ENCODE measurements at places on chromosomes 4 and X.
A peak's percentile ranks its signal among the peaks of the same experiment; 100 is the strongest.

- no peak for DNase-seq
Measured at GRCh38 chrX:72038016-72038415, 93.7 kb downstream of the RTL5 start.

GRCh38 chr4:45883421-45883820, 240.4 kb downstream of the GABRG1 start:
- DNase-seq = no peak

DNA sequence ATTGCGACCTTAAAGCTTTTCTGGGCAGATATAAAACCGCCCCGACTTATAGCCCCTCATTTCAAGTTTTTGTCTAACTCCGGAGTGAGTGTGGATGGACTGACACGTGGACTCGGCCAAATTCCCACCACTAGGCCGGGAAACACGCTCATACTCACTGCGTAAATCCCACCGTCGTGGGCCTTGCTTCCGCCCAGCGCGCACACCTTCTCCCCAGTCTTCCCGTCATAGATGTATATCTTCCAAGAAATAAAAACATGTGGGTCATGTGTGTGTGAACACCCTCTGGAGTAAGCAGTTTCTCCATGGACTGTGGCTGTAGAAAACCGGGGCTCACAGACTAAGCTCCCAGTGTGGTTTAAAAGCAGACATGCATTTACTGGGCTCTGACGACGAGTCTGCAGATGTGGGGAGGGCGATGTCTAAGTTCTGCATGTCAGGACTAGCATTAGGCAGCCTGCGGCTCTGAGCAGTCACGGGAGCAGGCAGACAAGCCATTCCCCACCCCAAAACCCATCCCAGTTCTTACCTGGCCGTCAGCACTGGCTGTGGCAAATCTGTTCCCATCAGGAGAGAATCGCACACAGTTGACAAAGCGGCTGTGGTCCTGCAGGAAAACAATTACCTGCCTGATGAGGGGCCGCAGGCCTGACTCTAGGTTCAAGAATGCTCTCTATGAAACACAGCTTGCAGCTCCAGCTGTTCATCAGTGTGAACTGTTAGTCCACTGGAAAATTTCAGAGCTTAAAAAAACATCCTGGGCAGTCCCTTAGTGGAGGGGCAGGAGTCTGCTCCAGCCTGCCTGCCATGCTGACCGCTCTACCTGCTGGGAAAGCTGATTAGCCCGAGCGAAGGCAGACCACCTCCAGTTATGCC, 28.2 kb downstream of the WDR1 start:
- no peak for DNase-seq

GRCh38 chr4:13933191-13933590, 305.7 kb upstream of the BOD1L1 start:
- DNase-seq = no peak

- DNase-seq = no peak
Measured at GRCh38 chrX:78168065-78168464, 28.6 kb upstream of the TAF9B start.

DNA sequence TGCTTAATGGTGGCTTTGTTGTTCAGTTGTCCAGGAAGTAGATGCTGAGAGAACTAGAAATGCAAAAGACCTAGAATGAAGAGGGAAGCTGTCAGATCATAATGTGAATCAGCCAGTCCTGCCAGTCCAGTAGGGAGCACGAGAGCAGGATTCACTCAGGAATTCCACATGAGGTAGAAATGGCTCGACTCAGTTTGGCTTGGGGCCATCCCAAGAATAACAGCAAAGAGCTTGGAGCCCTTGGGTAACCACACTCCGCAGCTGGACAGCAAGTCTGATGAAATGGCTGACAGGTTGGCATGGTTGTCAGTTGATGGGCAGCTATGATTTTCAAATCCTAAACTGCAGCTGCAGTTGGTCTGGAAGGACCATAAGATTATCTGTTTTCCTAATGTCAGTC, 44.5 kb upstream of the WDR1 start:
- no peak for DNase-seq

GRCh38 chrX:13270360-13270759, 49.5 kb downstream of the ATXN3L start:
- DNase-seq = no peak

DNA sequence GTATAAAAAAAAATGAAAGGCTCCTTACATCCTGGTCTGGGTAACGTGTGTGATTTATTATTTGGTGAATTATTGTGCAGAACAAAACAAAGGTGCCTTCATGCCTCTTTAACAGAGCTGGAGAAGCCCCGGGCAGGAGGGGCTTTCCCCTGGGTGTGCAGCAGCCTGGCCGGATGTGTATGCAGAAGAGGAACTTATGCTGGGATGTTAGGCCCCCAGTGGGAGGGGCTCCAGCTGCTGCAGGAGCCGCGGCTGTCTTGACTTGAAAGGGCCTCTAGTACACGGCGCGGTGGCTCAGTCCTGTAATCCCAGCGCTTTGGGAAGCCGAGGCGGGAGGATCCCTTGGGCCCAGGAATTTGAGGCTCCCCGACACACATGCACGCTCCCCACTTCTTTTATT, 16.0 kb downstream of the CCNQ start:
- DNase-seq = peak; percentile 22

GRCh38 chrX:148310426-148311165, 189.8 kb upstream of the AFF2 start:
- no peak for DNase-seq

- DNase-seq = no peak
Measured at GRCh38 chr4:83340692-83341343, 6.2 kb upstream of the HPSE start.

DNA sequence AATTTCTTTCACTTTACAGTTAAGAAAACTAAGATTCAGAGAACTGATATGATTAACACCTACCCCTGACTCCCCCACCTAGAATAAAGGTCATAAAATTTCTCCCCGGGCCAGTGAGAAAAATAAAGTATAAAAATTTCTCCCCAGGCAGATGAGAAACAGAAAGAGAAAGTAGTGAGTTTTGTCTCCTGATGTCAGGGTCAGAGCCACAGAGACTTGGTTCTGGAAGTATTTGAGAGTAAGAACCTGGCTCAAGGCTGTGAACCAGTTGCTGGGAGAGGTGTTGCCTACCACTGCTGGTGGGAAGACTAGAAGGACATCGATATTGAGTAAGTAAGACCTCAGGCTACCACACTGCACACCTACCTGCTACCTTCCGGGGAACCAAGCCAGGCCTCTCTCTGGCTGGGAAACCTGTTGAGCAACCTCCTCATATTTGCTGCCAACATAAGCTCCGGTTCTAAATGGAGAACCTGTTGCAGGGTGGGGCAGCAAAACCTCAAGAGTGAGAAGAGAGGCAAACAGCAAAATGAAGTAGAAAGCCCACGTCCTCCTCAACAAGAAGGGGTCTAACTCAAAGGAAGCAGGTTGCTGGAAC, 104.2 kb upstream of the PUDP start:
- no peak for DNase-seq

GRCh38 chrX:53441531-53442321, 7.6 kb upstream of the HSD17B10 start:
- no peak for DNase-seq

DNA sequence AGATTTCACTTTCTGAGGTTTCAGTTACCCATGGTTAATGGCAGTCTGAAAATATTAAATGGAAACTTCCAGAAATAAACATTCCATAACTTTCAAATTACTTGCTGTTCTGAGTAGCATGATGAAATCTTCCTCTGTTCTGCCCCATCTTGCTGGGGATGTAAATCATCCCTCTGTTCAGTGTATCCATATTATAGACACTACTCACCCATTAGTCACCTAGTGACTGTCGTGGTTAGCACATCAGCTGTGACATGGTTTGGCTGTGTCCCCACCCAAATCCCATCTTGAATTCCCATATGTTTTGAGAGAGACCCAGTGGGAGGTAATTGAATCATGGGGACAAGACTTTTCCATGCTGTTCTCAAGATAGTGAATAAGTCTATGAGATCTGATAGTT, 125.5 kb upstream of the GIMD1 start:
- DNase-seq = no peak

- no peak for DNase-seq
Measured at GRCh38 chrX:48747415-48748016, 14.0 kb upstream of the GLOD5 start.

- DNase-seq = no peak
Measured at GRCh38 chrX:118823263-118824172, at the start of gene ZCCHC12. ZCCHC12 (plus strand) TSS chrX:118823824; CDS start chrX:118825245, 1,421 bp downstream.

- peak; percentile 78 for DNase-seq
Measured at GRCh38 chr4:82648356-82648755, 86.6 kb upstream of the TMEM150C start.

GRCh38 chrX:78822157-78822690, 74.7 kb downstream of the LPAR4 start:
- no peak for DNase-seq

DNA sequence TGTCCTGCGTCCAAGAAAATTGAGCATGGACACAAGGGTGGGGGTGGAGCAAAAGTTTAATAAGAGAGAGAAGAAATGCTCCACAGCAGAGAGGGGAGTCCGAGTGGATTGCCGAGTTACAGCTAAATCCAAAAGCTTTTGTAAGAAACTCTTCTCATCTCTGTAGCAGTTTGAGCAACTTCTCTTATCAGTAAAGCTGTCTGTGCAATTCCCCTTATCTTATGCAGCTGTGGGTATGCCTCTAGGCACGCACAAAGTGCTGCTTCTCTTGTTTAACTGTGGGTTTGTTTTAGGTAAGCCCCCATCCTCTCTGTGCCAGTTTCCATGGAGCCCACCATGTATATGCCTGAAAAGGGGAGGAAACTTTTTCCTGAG, 44.8 kb downstream of the HMGB2 start:
- no peak for DNase-seq

GRCh38 chr4:174135530-174135929, 147.9 kb downstream of the FBXO8 start:
- no peak for DNase-seq

DNA sequence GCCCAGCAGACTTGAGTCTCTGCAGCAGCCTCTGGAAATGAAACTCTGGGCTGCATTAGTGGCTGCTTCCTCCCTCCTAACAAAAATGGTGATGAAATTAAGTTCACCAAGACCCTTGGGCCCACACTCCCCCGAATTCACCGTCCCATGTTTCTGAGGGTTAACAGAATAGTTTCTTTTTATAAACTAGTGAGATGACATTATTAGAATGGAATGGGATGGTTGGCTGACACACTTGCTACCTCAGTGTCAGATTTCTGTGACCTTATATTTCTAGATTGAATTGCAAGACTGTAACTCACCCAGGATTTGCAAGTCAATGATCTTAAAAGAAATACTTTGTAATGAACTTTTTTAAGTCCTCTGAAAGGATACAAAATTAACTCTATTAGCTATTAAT, 127.1 kb downstream of the SHROOM3 start:
- DNase-seq = no peak

- DNase-seq = no peak
Measured at GRCh38 chrX:74853255-74853654, 72.0 kb downstream of the NEXMIF start.
